ENCODE measurements at places on chromosomes 7 and 10.

- no peak for DNase-seq
Observed at GRCh38 chr10:9452056-9452455, 1397.6 kb downstream of the GATA3 start.

- peak; percentile 96 for DNase-seq
Observed at GRCh38 chr10:96089670-96090462, 40.2 kb upstream of the ZNF518A start.

DNA sequence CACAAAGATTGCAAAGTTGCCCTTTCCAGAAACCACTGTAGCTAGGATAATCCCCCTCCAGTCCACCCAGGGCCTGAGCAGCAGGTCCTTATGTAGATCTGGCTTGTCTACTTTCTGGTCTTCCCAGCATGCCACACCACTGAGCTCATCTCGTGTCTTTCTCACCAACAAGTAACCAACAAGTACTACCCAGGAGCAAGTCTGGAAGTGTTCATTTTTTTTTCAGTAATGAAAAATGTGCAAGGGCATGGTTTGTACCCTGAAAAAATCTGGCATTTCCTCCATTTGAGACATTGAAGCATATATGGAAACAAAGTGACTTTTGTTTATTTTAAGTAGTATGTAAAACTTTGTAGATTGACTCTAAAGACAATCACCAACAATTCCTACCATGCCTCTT is 120.8 kb downstream of the INHBA start:
- no peak for DNase-seq

DNA sequence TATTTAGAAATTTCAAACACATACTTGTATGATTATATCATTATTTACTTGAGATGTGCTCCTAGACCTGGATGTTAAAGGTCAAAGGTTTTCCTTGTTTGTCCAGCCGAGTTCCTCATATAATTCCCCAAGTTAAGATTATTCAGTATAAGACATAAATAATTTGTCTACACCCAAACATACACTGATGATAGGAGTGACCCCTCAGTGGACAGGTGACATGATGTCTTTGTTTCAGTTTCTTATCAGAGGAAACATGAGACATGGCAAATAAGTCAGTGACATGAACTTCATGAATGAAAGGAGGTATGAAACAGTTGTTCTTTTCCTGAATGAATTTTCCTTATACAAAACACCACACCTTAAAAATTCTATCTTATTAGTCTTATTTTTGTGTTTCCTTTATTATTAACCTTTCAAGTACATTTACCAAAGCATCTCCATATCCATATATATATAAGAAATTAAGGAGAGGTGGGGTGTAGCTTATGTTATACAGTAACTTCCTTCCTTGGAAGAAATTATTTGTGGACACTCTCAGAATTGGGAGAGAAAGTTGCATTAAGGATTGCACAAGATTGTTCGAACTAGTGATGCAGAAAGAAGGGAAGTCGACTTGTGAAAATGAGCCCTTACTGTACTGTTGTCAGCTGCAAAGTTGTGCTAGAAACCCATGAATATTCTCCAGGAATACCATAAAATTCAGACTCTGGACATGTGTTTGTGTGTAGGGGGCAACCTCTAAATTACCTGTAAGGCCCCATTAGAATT is 60.5 kb downstream of the POM121L12 start:
- no peak for DNase-seq

DNA sequence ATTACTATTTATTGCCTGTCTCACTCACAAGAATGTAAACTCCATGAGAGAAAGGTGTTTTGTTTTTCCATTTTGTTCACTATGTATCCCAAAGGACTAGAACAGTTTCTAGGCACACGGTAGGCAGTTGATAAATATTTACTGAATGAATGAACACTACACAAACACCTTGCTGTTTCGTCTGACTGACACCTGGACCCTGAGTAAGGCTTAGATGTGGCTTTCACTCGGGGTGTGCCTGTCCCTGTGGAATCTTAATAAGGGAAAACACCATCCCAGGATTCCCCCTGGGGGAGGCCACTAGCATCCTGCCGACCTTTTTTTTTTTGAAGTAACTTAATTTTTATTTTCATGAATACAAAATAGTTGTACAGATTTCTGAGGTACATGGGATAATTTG is 66.6 kb upstream of the STEAP1B start:
- no peak for DNase-seq

DNA sequence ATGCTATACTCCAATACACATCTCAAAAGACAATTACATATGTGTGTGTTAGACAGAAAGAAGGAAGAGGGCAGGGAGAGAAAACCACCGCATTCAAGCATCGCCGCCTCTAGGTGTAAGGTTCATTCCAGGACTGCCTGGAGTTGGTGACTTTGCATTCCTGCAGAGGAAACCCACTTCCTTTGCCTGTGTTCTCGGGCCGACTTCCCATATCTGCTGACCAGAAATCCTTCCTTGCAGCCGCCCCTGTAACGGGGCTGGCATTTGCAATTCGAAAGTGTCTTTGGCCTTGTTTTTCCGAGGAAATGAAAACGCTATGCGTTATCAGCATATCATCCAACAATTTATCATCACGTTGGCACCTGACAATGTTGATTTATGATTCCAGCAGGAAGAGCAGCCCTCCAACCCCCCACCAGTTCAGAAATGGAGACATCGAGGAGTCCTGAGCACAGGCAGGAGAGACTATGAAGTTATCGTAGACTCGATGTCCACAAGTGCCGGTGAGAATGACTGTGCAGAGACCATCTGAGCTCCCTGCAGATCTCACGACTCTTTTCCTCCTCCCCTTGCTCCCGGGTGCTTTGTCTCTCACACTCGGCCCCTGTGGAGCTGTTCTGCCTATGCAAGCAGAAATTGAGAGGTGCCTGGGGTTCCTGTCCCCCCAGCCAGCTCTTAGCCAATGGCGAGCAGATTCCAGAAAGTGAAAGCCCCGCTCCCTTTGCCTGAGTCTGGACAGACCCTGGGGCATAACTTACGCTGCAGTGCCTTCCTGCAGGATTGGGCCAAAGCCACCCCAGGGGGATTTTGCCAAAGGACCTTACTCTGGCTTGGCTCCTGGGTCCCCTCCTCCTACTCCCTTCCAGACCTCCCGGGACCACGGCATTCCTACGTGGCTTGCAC is 68.9 kb upstream of the FOXK1 start:
- DNase-seq: peak; percentile 31

- no peak for DNase-seq
Observed at GRCh38 chr7:119522263-119522662, 750.7 kb upstream of the KCND2 start.

- no peak for DNase-seq
Observed at GRCh38 chr7:131328377-131329175, 900 bp downstream of the MKLN1 start.
